ENCODE measurements at places on chromosomes 12 and 14.

- no peak for DNase-seq
These were observed 38.9 kb downstream of the STXBP6 start for GRCh38 chr14:25011095-25011494.

GRCh38 chr14:36443374-36443773, 76.7 kb downstream of the NKX2-1 start:
- DNase-seq: no peak

DNA sequence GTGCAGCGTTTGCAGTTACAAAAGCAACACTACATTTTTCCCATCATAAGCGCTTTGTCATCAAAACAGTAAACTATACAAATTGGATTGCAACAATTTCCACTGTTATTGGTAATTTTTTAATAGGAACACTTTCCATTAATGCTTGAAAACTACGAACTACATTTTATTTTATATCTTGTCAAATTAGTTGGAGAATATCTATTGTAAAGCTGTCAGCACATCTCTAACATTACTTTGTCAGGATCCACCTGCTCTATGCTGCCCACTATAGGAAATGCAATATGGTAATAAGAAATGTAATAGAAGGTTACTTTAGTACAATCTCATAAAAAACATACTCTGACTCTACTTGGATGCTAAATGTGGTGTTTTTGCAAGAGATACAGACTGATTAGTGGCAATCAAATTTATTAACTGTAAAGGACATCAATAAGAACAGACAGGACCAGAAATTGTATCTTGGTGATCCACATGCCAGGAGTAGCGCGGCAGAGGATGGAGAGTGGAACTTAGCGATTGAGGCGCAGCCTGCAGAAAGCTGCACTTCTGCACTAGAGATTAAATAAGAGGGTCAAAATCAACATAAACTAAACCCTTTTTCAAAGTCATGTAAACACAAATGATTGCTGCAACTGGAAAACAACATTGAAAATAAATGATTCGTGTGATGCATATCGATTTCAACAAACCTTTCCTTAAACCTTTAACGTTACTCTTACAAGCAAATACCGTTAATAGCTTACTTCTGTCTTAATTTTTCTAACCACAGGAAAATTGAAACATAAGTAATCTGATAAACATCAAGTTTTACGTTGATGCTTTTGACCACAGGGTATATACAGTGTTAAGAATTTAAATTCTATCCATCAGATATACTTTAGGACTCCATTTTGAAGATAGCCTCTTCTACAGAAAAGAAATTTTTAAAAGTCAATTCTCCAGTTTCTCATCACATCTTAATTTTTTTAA, 3.6 kb upstream of the ARID2 start:
- no peak for DNase-seq

DNA sequence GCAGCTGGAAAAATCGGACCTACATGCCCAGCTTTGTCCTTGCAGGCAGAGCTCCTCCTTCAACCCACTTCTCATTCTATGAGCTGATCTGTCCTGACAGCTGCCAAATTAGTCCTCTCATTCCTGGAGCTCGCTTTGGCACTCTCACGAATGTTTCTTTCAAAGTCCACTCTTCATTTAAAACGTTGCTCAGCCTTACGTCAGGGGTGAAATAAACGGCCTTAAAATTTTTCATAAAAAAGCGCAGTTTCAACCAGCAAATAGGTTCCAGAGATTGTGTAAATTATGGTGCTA, 120.9 kb upstream of the HIF1A start:
- DNase-seq: no peak

GRCh38 chr12:92035477-92035876, 110.2 kb downstream of the BTG1 start:
- no peak for DNase-seq

DNA sequence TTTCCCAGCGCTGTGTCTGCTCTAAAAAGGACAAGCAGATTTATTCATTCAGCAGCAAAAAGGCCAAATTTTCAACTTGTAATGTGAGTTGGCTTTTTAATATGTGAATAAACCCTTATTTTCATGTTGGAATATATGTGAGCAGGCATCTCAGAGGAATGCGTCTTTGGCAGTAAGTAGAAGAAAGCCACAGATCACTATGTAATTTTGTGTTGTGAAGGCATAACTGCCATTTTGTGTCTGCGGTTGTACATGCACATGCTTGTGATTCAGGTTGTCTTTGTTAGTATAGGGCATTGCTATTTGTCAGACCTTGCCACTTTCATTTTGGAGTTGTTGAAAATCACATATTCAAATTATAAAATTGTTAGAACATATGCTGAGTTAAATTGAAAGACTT, 398.8 kb upstream of the RGS6 start:
- DNase-seq: no peak
